Right kidney (tissue), 9 donors: ENCODE measurements at places on chromosomes 2 and 18.

GRCh38 chr2:45709137-45709536 lies 57.7 kb downstream of the PRKCE start:
- DNase-seq: no peak

DNA sequence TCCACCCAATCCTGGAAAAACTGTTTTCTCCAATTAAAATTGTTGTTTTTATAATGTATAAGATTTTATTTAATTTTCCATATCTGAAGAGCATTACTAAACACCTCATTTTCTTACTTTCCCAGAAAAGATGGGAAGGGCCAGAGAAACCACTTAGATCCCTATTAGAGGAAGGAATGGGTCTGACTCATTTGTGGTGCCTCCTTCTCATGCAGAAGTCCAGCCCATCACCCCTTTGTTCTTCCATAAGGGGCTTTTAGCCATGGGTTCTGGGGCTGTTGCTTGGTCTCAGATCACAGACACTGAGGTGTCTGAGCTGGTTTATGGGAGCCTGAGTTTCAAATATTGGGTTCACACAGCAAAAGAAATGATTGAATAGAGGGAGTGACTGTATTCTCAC lies 152.2 kb downstream of the ESCO1 start:
- DNase-seq: no peak

DNA sequence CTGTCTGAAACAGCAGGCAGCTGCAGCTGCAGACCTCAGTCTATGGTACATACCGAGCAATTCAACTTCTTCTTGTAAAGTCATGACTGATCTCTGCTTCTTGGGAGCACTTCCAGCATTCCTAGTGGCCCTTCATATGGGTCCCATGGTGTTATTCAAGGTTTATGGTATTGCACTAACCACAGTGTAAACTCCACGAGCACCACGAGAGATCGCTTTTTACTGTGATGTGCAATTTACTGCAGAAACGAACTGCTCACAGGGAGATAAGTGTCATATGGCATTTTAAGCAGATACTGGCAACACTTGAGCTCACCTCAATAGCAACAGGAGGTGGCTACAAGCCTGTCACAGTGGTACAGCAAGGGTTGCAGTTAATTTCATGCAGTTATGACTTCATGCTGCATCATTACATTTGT lies 38.6 kb upstream of the SH3BP4 start:
- no peak for DNase-seq

DNA sequence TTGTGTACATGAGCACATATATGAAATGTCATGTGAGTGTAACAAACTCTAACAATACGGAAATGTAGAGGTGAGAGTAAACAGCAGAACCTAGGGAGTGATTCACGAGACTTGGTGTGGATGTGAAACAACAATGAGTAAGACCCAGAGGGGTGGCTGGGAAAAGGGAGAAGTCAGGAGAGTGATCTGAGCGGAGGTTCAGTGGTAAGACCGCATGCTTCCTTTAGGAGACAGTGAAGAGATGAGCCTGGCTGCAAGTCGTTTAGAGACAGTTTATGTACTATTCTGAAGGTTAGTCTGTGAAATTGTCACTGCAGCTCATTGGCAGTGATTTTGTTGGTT lies 150.6 kb downstream of the PRPF40A start:
- DNase-seq: no peak

GRCh38 chr18:47777626-47778025 lies 152.8 kb downstream of the SMAD2 start:
- DNase-seq: no peak

DNA sequence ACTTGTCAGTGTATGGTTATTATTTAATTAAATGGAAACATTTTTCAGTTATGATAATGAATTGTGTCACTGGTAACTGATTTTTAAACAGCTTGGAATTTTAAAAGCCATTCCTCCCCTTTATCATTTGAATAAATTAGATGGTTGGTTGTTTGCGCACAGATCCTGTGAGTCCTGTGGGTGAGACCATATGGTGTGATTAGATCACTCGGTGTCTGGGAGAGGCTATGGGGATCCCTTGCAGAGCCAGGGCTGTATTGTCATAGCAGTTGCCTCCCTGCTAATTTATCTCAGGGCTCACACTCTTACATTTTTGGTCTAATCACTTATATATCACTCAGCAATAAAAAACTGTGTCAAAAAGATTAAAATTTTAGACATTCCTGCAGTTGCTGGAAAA lies 133.5 kb downstream of the ASXL3 start:
- no peak for DNase-seq

- no peak for DNase-seq
Observed at GRCh38 chr2:121599963-121600651, 49.2 kb downstream of the CLASP1 start.

GRCh38 chr18:50428531-50429206 lies 53.8 kb downstream of the SKA1 start:
- no peak for DNase-seq

DNA sequence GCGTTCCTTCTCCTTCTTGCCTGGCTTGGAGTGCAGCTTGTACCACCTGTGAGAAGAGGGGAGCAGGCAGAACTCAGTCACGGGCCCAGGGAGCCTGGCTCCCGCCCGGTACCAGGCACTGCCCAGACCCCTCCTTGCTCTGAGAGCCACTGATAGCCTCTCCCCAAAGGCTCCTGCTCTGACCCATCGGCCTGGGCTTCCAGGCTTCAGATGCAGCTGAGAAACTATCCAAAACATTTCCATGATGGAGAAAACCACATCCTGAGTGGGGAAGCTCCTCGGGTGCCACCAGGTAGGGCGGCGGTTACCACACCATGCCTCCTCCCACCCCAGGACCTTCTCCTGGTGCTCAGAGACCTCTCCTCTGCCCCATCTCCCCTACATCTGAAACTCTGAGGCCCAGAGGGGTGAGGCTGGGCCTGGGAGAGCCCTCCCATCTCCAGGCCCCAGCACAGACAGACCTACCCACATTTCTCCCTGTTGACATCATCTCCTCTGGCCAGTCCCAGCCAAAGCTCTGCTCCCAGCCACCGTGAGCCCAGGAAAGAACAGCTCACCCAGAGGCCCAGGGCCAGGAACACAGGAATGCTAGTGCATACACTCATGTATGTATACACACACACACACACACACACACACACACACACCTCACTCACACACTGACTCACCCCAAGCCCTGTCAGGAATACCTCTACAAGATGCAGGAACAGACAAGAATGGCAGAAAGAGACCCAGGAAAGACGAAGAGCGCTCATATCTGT lies 17.9 kb upstream of the SFXN5 start:
- no peak for DNase-seq

DNA sequence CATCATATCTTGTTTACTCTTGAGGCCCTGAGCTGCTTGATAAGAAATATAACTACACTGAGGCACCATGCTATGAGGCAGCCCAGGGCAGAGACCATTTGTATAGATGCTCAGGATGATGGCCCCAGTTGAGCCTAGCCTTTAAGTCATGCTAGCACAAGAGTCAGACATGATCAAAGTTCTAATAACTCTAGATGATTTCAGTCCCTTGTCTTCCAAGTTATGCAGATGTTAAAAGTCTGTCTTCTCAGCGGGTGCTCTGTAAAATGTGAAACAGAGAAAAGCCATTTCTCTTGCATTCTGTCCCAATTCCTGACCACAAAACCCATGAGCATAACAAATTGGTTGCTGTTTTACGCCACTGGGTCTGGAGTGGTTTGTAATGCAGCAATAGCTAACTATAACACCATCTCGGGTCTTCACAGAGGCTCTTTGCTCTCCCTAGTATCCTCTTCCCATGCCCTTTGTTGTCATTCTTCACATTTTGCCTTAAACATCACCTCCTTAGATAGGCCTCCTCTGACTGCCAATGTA lies 49.6 kb downstream of the NXPH2 start:
- no peak for DNase-seq

- DNase-seq: no peak
Observed at GRCh38 chr2:236745420-236746210, 176.0 kb downstream of the ACKR3 start.

GRCh38 chr2:113895819-113896563 lies 6.1 kb downstream of the ACTR3 start:
- no peak for DNase-seq

GRCh38 chr2:20157193-20157891 lies 67.6 kb downstream of the SDC1 start:
- DNase-seq: no peak

DNA sequence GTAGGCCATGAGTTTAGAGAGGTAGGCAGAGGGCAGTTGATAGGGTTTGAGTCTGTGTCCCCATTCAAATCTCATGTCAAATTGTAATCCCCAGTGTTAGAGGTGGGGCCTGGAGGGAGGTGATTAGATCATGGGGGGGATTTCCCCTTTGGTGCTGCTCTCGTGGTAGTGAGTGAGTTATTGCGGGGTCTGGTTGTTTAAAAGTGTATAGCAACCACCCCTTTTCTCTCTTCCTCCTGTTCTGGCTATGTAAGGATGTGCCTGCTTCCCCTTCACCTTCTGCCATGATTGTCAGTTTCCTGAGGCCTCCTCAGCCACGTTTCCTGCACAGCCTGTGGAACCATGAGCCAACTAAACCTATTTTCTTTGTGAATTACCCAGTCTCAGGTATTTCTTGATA lies 25.5 kb downstream of the MARCHF4 start:
- DNase-seq: no peak

- DNase-seq: peak; percentile 48
Observed at GRCh38 chr2:174593574-174594203, 3.9 kb downstream of the WIPF1 start.

GRCh38 chr18:13536578-13536977 lies 189.8 kb downstream of the FAM210A start:
- DNase-seq: no peak

DNA sequence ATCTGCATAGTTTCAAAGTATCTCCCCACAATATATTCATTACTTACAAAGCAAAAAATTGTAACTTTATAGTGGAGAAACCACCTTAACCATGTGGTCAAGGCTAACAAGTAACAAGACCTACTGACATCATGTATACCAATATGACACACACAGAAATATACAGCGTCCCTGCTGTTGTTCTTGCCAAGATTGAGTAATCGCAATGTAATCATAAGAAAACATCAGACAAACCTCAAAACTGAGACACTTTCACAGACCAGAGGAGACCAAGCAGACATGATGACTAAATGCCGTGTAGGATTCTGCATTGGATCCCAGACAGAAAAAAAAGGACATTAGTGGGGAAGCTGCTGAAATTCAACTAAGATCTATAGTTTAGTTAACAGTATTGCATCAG lies 123.0 kb downstream of the ACAA2 start:
- no peak for DNase-seq

DNA sequence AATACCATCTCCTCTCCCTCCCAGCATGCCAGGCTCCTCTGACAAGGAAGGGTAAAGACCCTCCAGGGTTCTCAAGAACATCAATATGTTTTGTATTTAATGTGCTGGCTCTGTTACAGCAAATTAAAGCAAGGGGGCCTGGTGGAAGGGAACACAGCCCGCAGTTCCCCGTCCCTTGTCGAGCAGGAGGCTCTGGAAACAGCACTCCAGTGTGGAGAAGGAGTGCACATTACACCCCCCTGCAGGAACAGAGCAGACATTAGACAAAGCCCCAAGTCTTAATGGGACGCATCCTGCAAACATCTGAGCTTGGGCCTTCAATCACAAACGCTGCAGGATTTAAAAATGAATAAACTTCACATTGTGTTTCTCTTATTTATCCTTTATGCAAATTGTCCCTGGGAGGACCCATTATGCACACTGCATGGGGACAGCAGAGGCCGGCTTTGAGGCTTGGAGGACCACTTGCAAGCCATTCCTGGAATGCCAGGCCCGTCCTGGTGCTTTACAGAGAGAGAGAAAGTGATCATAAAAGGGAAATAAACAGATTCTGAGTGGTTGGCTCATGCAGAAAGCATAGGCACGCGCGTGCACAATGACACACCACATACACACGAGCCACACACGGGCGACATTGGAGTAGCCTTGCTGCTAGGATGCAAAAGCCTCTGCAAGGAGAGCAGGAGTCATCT lies 328.7 kb downstream of the SMAD2 start:
- DNase-seq: no peak

DNA sequence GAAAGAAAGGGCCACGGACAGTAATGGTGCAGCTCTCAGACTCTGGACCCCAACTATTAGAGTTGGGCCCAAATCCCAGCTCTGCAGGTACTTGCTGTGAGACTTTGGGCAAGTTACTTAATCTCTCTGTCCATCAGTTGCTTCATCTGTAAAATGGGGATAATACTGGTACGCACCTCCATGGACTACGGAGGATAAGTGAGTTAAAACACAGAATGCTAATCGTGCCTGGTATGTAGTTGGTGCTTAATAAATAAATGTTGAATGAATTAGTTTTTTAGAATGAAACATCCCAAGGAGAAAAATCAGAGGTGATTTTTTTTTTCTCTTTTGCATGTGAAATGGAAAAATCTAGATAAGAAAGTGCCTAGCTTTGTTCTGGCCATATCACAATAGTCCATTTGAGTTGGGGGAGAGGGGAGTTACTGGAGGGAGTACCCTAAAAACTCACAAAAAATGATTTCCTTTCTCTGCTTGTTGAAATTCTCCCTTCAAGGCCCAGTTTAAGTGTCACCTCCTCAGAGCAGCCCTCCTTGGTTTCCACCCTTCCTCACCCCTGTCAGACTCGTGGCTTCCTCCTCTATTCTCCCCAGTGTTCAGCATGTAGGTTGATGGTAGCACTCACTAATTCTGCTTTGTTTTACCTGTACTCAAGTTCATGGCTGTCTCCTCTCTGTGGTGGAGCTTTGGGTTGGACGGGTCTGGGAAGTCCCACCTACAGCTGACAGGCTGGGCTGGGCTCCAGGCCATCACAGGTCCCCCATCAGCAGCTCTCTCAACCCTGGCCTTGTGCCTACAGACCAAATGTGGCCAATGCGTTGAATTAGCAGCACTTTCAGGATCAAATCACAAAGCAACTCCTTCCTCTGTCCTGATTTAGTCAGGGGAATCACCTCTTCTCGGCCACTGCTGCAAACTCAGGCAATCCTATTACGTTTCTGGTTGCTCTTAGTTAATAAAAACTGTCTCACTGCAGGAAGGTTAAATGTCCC lies 92.8 kb upstream of the TAF1B start:
- DNase-seq: no peak

- DNase-seq: no peak
Observed at GRCh38 chr2:23008951-23009350, 376.0 kb upstream of the KLHL29 start.

GRCh38 chr2:23465936-23466335 lies 81.0 kb downstream of the KLHL29 start:
- DNase-seq: no peak

GRCh38 chr2:98089941-98090340 lies 3.0 kb downstream of the VWA3B start:
- no peak for DNase-seq

GRCh38 chr2:176813621-176814049 lies 399.0 kb upstream of the HNRNPA3 start:
- DNase-seq: no peak
